H9 (cell line): ENCODE measurements at places on chromosomes 2 and 18. TPM values are rescaled to one million over a fixed set of nuclear protein-coding genes. Genes with fewer than 3 reads are reported as not detected.

DNA sequence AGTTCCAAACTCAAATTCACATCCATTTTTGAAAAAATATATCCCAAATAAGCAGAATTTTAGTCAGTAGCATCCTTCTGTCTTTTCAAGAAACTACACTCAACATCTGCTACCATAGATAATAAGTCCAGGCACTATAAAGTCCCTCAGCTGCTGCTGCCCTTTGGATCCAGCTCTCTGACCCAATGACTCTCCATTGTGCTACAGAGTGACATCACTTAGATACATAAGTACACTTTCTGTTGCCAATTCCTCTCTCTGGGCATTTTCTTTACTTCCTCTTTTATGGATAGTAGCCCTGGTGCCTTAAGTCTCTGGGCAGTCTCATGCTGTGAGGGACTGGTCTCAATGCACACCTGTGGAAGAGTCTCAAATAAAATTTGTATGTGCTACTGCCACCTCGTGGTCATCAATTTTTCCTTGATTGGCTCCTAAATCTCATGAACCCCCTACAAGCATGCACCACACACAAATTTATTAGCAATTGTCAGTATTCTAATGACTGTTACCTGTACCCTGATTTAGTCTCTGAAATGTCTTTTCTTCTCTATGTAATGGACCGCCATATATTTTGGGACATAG, 219.2 kb downstream of the LRP1B start:
- H3K4me3 ChIP-seq: no peak overlapping the region
- H3K4me1 ChIP-seq: no peaks in the 10 kb centered on the region
- DNase-seq: peak; percentile 63
- peaks cover 22% of the 10 kb centered on the region for H3K36me3 ChIP-seq

DNA sequence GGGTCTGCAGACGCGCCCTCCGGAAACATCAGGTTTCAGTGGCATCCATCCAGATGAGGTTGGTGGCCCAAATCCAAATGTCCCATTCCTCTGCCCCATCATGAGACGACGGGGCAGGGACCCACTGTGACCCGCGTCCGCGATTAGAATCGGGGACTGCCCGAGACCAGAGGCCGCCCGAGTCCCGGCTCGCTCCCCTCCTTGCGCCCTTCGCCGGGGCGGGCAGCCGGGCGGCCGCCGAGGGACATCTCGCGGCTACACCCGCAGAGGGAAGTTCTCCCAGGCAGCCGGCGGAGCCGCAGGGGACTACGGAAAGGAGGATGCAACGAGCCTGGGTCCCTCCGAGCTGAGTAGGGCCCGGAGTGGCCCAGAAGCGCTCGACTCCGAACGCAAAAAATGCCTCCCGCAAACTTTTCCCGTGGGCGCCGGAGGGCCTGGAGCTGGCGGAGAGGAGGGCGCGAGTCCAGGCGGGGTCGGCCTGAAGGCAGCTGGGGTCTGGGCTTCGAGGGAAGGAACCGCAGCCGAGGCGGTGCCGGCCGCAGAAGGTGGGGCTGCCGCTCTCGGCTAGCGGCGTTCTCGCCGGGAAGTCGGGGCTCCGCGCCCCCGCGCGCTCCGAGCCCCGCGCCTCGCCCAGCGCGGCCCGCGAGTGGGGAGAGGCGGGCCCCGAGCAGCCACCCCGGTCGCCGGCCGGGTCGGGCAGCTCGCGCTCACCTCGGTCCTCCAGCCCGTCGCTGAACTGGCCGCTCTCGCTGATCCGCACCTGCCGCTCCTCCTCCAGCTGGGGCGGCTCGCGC, 580 bp downstream of the TMEM163 start:
- H3K4me1 ChIP-seq: no peaks in the 10 kb centered on the region
- peak overlapping the region; percentile 71 for H3K4me3 ChIP-seq
- H3K27me3 ChIP-seq: peaks cover 29% of the 10 kb centered on the region
- H3K27ac ChIP-seq: no peak overlapping the region

DNA sequence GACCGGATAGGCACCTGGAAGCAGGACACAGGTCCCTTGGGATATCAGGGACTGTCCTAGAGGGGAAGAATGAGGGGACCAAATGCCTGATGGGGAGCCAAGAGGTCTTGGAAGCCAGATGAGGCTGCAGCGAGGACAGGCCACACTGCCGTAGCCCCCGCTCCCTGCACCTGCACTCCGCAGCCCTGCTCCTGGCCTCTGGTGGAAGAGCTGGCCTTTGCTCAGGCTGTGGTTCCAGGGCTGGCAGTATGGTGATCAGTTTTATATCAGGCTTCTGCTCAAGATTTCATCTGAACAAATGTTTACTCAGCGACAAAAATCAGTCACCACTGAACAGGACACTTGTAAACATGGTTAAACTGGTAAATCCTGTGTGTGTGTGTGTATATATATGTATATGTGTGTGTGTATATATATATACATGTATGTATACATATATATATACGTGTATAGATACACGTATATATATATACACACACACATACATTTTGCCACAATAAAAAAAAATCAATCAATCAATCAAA, 52.5 kb upstream of the TAF1B start:
- no peaks in the 10 kb centered on the region for H3K36me3 ChIP-seq
- no peak for DNase-seq
- no peak overlapping the region for H3K4me3 ChIP-seq
- H3K27me3 ChIP-seq: no peaks in the 10 kb centered on the region
- H3K27ac ChIP-seq: no peak overlapping the region

- DNase-seq: no peak
- no peak overlapping the region for H3K27ac ChIP-seq
- no peaks in the 10 kb centered on the region for H3K4me1 ChIP-seq
- H3K4me3 ChIP-seq: no peak overlapping the region
- H3K27me3 ChIP-seq: no peaks in the 10 kb centered on the region
These were observed 299.9 kb upstream of the SALL3 start for GRCh38 chr18:78679613-78680260.

- no peaks in the 10 kb centered on the region for H3K27me3 ChIP-seq
- no peak overlapping the region for H3K4me3 ChIP-seq
- no peak for DNase-seq
- no peaks in the 10 kb centered on the region for H3K36me3 ChIP-seq
- H3K4me1 ChIP-seq: peaks cover 3% of the 10 kb centered on the region; the same call in 1 of the 2 replicates
These were observed 9.0 kb upstream of the CIB4 start for GRCh38 chr2:26649992-26650712.

- H3K27ac ChIP-seq: no peak overlapping the region
- H3K36me3 ChIP-seq: peaks cover 5% of the 10 kb centered on the region; the same call in 2 of the 3 replicates
- H3K27me3 ChIP-seq: no peaks in the 10 kb centered on the region
These were observed 271.8 kb upstream of the TFPI start for GRCh38 chr2:187826023-187826422.

- H3K4me1 ChIP-seq: no peaks in the 10 kb centered on the region
- no peak overlapping the region for H3K27ac ChIP-seq
- no peak for DNase-seq
- no peaks in the 10 kb centered on the region for H3K36me3 ChIP-seq
These were observed 12.6 kb downstream of the IL1R1 start for GRCh38 chr2:102154946-102155702.

GRCh38 chr18:12048827-12049175, 44.8 kb upstream of the ANKRD62 start:
- H3K4me3 ChIP-seq: no peak overlapping the region
- H3K36me3 ChIP-seq: no peaks in the 10 kb centered on the region
- H3K27me3 ChIP-seq: no peaks in the 10 kb centered on the region
- no peak for DNase-seq

GRCh38 chr2:40543381-40543780, 91.5 kb upstream of the SLC8A1 start:
- no peaks in the 10 kb centered on the region for H3K4me1 ChIP-seq
- no peak for DNase-seq
- no peak overlapping the region for H3K27ac ChIP-seq
- H3K36me3 ChIP-seq: no peaks in the 10 kb centered on the region

- H3K4me1 ChIP-seq: no peaks in the 10 kb centered on the region
- peaks cover 25% of the 10 kb centered on the region for H3K36me3 ChIP-seq
- no peak overlapping the region for H3K4me3 ChIP-seq
These were observed 232.9 kb downstream of the GULP1 start for GRCh38 chr2:188524519-188525113.

GRCh38 chr18:79456105-79456980, 60.6 kb downstream of the NFATC1 start:
- no peaks in the 10 kb centered on the region for H3K27me3 ChIP-seq
- H3K27ac ChIP-seq: no peak overlapping the region
- H3K4me3 ChIP-seq: no peak overlapping the region; the same call in 2 of the 3 replicates
- no peaks in the 10 kb centered on the region for H3K36me3 ChIP-seq

GRCh38 chr2:182887093-182887492, 20.7 kb upstream of the FRZB start:
- no peaks in the 10 kb centered on the region for H3K4me1 ChIP-seq
- no peak for DNase-seq
- H3K27ac ChIP-seq: no peak overlapping the region

- H3K4me3 ChIP-seq: peak overlapping the region; percentile 21; the same call in 1 of the 2 replicates
- no peaks in the 10 kb centered on the region for H3K27me3 ChIP-seq
- no peaks in the 10 kb centered on the region for H3K36me3 ChIP-seq
- DNase-seq: no peak
These were observed 164.0 kb upstream of the SESTD1 start for GRCh38 chr2:179428649-179429048.

DNA sequence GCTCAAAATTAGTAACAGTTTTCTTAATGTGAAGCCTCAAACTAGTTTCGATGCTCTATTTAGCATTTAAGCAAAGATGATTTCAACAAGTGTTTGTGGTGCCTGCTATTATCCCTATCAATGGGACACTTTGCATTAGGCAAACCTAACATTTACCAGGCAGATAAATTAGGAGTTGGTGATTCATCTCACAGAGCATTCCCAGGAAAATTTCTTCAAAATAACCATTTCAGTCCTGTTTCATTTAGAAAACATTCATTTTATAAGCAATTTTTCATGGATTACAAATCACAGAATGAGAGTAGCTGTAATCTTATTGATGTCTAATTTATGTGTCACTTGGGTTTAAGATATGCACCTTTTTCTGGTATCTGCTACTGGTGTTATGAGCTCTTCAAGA, 62.7 kb downstream of the CLHC1 start:
- H3K4me1 ChIP-seq: 0 out of 2 replicates have a peak, but pooled peaks cover 3% of the 10 kb centered on the region
- H3K27me3 ChIP-seq: no peaks in the 10 kb centered on the region
- H3K27ac ChIP-seq: no peak overlapping the region
- H3K36me3 ChIP-seq: no peaks in the 10 kb centered on the region

- no peaks in the 10 kb centered on the region for H3K27me3 ChIP-seq
- no peak overlapping the region for H3K27ac ChIP-seq
- no peaks in the 10 kb centered on the region for H3K4me1 ChIP-seq
- DNase-seq: no peak
- H3K36me3 ChIP-seq: no peaks in the 10 kb centered on the region
These were observed 162.0 kb downstream of the SLC8A1 start for GRCh38 chr2:40289771-40290404.

DNA sequence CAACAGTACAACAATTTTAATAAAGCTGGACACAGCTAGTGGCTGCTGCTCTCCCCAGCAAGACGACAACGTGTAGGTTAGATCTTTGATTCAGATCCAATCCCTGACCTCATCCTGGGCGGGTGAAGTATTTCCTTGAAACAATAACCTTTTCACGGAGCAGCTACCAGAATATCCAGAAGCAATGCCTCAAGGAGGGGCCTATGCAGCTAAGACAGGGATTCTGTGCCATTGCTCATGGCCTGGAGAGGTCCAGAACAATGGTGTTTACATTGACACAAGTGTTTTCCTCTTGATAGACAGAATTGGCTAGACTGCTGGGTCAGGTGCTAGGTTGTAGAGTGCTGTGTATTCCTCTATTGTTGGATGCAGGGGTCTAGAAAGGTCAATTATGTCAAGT, 520.1 kb downstream of the BCL11A start:
- H3K27ac ChIP-seq: no peak overlapping the region
- no peak overlapping the region for H3K4me3 ChIP-seq
- DNase-seq: no peak
- H3K36me3 ChIP-seq: peaks cover 17% of the 10 kb centered on the region
- no peaks in the 10 kb centered on the region for H3K4me1 ChIP-seq

DNA sequence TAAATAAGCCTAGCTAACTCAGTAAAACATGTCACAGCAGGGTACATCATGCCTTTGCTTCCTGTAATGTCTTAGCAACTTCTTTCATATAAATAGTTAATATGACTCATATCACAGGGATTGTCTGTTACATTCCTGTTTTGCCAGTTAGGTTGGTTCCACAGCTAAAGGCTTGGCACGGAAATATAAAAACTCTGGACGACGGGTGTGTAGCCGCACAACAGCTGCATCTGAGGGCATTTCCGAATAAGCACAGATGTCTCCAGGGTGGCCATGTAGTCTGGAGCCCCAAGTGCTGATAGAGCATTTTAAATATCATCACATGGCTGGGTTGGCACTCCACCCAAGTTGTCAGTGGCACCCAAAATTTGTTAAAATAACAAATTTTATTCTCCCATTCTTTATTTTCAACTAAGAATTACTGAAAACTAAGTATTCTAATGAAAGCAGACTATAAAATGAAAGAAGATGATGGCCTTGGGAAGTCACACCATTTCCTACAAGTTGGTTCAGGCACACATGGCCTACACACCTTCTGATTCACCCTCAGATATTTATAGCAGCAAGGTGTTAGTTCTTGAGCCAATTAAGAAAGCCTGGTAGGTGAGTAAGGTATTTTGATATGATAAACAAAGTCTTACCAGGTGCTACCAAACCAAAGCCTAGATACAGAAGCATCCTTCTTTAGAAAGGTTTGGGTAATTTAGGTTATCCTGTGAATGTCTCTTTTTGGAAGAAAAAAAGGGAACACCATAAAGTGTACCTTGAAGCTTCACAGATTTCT, 61.8 kb upstream of the STK17B start:
- H3K27me3 ChIP-seq: no peaks in the 10 kb centered on the region
- no peaks in the 10 kb centered on the region for H3K4me1 ChIP-seq
- no peak overlapping the region for H3K27ac ChIP-seq
- no peak for DNase-seq
- no peak overlapping the region for H3K4me3 ChIP-seq

GRCh38 chr2:210224941-210225672, at the start of gene ACADL:
Gene ACADL, minus strand, starts transcription at chr2:210225447. Its CDS starts 184 bp downstream, at chr2:210225263.
- DNase-seq: peak; percentile 71
- peak within 1 kb of the TSS; percentile 67 for H3K4me3 ChIP-seq
- H3K27me3 ChIP-seq: peaks cover 6% of the 10 kb centered on the region; the same call in 1 of the 2 replicates
- no peak within 1 kb of the TSS for H3K27ac ChIP-seq
- H3K36me3 ChIP-seq: no peaks in the 10 kb centered on the region

GRCh38 chr18:32454593-32454992, 16.1 kb downstream of the GAREM1 start:
- H3K27ac ChIP-seq: no peak overlapping the region
- DNase-seq: no peak
- H3K27me3 ChIP-seq: no peaks in the 10 kb centered on the region
- H3K36me3 ChIP-seq: no peaks in the 10 kb centered on the region

- no peak for DNase-seq
- H3K36me3 ChIP-seq: no peaks in the 10 kb centered on the region
- no peaks in the 10 kb centered on the region for H3K4me1 ChIP-seq
- H3K27me3 ChIP-seq: no peaks in the 10 kb centered on the region
- H3K4me3 ChIP-seq: no peak overlapping the region
- H3K27ac ChIP-seq: no peak overlapping the region
These were observed 16.5 kb upstream of the CYTIP start for GRCh38 chr2:157460384-157460837.

Gene LOXHD1
- 0.07 and 0.11 TPM in 2 replicates for total RNA-seq

Gene SERPINB12
- total RNA-seq: not detected in 2 replicates

Gene PMAIP1
- 149 and 152 TPM in 2 replicates for total RNA-seq

Gene HOXD13
- not detected in 2 replicates for total RNA-seq

Gene DNAJC5G
- 0.37 and 0.44 TPM in 2 replicates for total RNA-seq

Gene POTEC
- not detected in 2 replicates for total RNA-seq

Gene FEV
- total RNA-seq: not detected in 2 replicates

Gene LRRTM1
- total RNA-seq: 1.1 and 1.2 TPM in 2 replicates
